ENCODE measurements at places on chromosomes 2 and 18.

GRCh38 chr2:175571078-175571653, 389.7 kb upstream of the ATP5MC3 start:
- no peak overlapping the region for H3K4me3 ChIP-seq
- H3K27ac ChIP-seq: no peak overlapping the region
- no peaks in the 10 kb centered on the region for H3K27me3 ChIP-seq

DNA sequence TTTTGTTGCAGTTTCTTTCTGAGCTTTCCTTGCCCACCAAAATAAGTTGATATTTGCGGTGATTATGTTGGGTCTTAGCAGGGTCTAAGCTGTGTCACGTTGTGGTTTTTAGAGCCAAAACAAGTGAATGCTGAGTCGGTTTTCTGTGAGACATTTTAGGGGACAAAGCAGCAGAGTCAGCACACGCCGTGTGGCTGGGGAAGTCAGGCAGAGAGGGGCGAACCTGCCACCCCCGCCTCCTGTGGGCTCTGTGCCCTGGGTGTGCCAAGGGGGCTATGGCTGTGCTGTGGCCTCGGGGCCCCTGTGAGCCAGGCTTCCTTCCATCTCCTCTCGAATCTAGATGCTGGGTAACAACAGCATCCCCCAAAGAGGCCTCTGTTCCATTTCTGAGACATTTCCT, 30.8 kb upstream of the TMEM87B start:
- no peak overlapping the region for H3K4me3 ChIP-seq
- no peak overlapping the region for H3K27ac ChIP-seq
- H3K4me1 ChIP-seq: no peaks in the 10 kb centered on the region
- DNase-seq: peak; percentile 65
- peaks cover 18% of the 10 kb centered on the region for H3K27me3 ChIP-seq

- no peak for DNase-seq
- no peaks in the 10 kb centered on the region for H3K36me3 ChIP-seq
- H3K27ac ChIP-seq: no peak overlapping the region
- no peaks in the 10 kb centered on the region for H3K4me1 ChIP-seq
- H3K27me3 ChIP-seq: no peaks in the 10 kb centered on the region
Measured at GRCh38 chr2:103809941-103810441, 1043.9 kb upstream of the POU3F3 start.

DNA sequence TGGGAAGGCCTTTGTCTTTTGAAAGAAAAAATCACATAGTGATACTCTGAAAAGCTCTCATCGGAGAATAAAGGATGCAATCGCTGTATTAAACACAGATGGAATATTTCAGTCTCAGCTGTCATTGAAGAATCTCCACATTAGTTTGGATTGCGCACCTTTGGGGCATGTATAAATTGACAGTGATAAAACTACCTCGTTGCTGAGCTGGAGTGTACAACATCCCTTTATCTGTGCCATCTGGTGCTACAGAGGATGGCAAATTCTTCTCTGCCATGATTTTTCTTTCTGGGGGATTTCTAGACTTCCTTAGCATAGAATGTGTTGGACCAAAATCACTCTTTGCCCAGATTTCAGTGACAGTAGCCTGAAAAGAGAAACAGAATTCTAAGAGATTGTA, 185.3 kb downstream of the PARD3B start:
- no peak overlapping the region for H3K27ac ChIP-seq
- no peaks in the 10 kb centered on the region for H3K27me3 ChIP-seq
- no peak overlapping the region for H3K4me3 ChIP-seq
- no peak for DNase-seq
- no peaks in the 10 kb centered on the region for H3K36me3 ChIP-seq

DNA sequence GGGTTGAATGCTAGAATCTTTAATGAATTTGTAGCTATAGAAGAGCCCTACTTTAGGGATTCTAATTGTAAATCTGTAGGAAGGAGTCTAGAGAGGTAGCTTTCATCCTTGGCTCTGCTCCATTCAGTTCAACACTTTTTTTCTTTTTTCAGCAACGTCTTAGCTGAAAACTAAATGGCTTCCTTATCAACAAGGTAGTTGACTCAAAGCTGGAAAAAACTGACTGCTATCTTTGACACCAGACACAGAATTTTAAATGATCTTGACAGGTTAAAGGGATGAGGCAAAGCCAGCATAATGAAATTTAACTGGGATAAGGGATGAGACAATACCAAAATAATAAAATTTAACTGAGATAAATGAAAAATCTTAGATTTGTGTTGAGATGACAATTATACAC, 54.9 kb downstream of the TMEFF2 start:
- no peaks in the 10 kb centered on the region for H3K36me3 ChIP-seq
- DNase-seq: no peak
- no peaks in the 10 kb centered on the region for H3K27me3 ChIP-seq
- no peaks in the 10 kb centered on the region for H3K4me1 ChIP-seq
- no peak overlapping the region for H3K4me3 ChIP-seq
- no peak overlapping the region for H3K27ac ChIP-seq

DNA sequence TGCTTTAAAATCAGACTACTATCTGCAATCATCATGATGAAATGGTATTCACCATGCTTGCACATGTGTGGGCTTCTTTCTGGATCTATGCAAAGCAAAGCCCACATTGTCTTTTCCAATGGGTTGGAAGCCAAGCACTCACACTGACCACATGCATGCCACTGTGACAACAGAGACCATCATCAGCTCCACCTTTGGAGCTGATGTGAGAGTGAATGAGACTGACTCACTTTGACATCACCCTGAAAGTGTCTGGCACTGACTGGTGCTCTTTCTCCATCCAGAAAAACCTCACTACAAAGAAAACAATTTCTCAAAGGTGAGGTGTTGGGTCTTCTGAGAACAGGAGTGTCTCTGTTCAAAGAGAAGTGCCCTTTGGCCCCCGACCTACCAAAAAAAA, 4.7 kb downstream of the MYO5B start:
- H3K4me1 ChIP-seq: no peaks in the 10 kb centered on the region
- no peak overlapping the region for H3K4me3 ChIP-seq
- no peak for DNase-seq
- no peaks in the 10 kb centered on the region for H3K36me3 ChIP-seq
- peaks cover 27% of the 10 kb centered on the region for H3K27me3 ChIP-seq

- H3K36me3 ChIP-seq: no peaks in the 10 kb centered on the region
- no peak for DNase-seq
- no peak overlapping the region for H3K27ac ChIP-seq
- H3K27me3 ChIP-seq: no peaks in the 10 kb centered on the region
Measured at GRCh38 chr2:76288146-76288545, 577.4 kb upstream of the GCFC2 start.

DNA sequence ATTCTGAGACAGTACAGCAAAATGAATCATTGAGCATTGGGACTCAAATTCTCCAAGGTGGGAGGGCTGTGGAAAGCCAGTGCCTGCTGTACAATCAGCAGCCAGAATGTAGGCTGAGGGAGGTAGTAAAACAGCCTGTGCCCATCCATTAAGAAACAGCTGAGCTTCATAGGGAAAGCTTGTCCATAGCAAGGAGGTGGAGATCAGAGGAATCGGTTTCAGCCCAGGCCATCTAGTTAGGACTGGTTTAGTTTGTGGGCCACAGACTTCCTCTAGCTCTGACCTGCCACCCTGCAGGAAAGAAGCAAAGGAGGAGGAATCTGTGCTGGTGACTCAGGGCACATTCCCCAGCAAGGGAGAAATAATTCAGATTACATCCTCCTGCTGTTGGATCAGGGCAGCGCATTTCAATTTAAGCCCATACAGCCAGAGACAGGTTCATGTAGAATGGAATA, 333.4 kb downstream of the SETBP1 start:
- peak overlapping the region; percentile 85 for H3K27ac ChIP-seq
- peak; percentile 90 for DNase-seq
- H3K36me3 ChIP-seq: no peaks in the 10 kb centered on the region
- no peaks in the 10 kb centered on the region for H3K27me3 ChIP-seq

DNA sequence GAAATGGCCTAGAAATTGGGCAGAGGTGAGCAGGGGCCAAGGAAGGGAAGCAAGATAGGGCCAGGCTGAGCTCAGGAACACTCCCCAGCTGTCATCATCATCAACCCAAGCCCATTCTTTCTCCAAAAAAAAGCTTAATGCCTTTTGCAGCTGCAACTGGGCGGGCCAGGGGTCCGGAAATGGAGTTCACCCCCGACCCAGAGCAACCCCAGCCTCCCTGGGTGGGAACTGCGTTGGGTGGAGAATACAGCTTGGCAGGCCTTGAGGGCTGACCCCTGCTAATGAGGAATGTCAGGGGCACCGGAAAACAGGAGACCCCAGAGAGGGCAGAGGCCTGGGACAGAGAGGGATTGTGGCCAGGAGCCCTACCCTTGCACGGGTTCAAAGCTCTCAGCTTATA, 64.8 kb downstream of the TNS1 start:
- no peaks in the 10 kb centered on the region for H3K27me3 ChIP-seq
- DNase-seq: peak; percentile 42
- H3K27ac ChIP-seq: peak overlapping the region; percentile 45

GRCh38 chr2:109545828-109546713, 67.7 kb downstream of the SEPTIN10 start:
- DNase-seq: peak; percentile 54
- H3K4me3 ChIP-seq: no peak overlapping the region
- no peak overlapping the region for H3K27ac ChIP-seq
- H3K27me3 ChIP-seq: no peaks in the 10 kb centered on the region

DNA sequence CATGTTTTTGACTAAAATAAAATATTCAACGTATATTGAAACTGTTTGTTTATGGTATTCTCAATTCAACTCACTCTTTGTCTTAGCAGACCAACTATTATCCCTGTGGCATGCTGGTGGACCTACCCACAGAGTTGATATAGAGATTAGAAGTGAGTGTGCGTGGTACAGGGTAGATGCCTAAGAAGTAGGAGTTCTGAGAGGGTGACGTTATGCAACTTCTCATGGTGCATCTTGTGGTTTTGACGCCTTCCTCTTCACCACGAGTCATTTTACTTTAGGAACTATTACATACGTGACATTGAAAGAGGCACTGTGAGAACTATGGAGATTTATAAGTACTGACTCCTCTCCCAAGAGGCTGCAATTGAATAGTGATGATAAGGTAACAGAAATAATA, 26.6 kb upstream of the NAPG start:
- DNase-seq: no peak
- H3K4me3 ChIP-seq: no peak overlapping the region
- H3K4me1 ChIP-seq: no peaks in the 10 kb centered on the region

GRCh38 chr2:194385376-194385775, 1271.7 kb upstream of the SLC39A10 start:
- no peaks in the 10 kb centered on the region for H3K36me3 ChIP-seq
- no peaks in the 10 kb centered on the region for H3K4me1 ChIP-seq
- no peak for DNase-seq

GRCh38 chr2:101329026-101329425, 20.5 kb upstream of the RNF149 start:
- no peak for DNase-seq
- H3K36me3 ChIP-seq: no peaks in the 10 kb centered on the region
- no peak overlapping the region for H3K27ac ChIP-seq
- H3K4me3 ChIP-seq: no peak overlapping the region
- no peaks in the 10 kb centered on the region for H3K27me3 ChIP-seq
- H3K4me1 ChIP-seq: no peaks in the 10 kb centered on the region

DNA sequence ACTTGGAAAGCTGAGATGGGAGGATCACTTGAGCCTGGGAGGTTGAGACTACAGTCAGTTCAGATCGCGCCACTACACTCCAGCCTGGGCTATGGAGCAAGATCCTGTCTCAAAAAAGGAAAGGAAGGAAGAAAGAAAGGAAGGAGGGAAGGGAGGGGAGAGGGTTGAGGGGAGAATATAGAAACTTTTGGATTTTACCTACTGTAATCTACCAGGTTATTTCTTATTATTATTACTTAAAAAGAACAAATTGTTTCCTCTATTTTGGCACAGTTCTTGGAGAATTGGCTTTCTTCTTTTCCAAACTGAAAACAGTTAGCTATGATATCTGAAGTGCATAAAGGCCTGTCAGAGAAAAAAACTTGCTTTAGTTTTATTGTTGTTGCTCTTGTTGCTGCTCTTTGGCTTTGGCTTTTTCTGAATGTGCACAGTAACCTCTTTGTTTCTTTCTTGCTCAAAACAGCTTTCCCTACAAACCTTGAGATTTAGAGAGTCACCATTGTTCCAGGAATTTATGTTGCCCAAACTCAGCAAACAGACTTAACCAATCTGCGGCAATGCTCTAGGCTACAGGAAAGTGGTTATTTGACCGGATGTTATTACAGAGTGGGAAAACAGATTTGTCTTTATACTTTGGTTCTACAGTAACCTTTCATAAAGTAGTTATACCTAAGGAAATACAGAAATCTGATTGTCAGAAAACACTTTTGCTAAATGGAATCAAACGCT, 214.9 kb downstream of the XIRP2 start:
- no peak overlapping the region for H3K4me3 ChIP-seq
- DNase-seq: no peak
- no peaks in the 10 kb centered on the region for H3K36me3 ChIP-seq
- no peaks in the 10 kb centered on the region for H3K4me1 ChIP-seq
- H3K27me3 ChIP-seq: no peaks in the 10 kb centered on the region

DNA sequence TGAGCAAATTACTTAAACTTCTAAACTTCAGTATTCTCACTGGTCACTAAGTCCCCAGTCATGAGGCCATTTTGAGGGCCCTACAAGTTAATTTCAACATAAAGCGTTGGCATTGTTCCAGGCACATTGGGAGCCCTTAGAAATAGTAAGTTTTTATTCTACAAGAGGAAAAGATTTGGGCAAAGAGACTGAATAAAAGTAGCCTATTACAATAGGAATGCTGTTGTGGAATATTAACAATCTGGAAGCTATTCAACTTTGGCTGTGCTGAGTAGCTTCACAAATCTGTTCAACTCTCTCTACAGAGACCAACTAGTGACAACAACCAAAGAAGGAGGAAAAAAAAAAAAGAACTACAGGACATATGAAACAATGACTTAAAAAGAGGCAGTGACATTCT, 1287.5 kb upstream of the NXPH2 start:
- DNase-seq: no peak
- H3K36me3 ChIP-seq: no peaks in the 10 kb centered on the region
- H3K4me1 ChIP-seq: no peaks in the 10 kb centered on the region

- H3K36me3 ChIP-seq: no peaks in the 10 kb centered on the region
- H3K4me1 ChIP-seq: peaks cover 20% of the 10 kb centered on the region
- no peak overlapping the region for H3K27ac ChIP-seq
- no peak for DNase-seq
Measured at GRCh38 chr2:225740086-225740485, 340.6 kb downstream of the NYAP2 start.

DNA sequence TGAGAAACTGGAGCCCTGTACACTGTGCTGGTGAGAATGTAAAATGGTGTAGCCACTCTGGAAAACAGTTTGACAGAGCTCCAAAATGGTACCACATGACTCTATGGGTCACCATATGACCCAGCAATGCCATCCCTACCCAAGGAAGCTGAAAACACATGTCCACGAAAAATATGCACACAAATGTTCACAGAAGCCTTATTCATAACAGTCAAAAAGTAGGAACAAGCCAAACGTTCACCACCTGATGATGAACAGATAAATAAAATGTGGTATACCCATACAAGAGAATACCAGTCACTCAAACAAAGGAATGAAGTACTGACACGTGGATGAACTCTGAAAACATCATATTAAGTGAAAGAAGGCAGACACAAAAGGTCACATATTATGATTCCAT, 4.6 kb downstream of the AFG3L2 start:
- peaks cover 11% of the 10 kb centered on the region for H3K36me3 ChIP-seq
- H3K27me3 ChIP-seq: no peaks in the 10 kb centered on the region
- no peak overlapping the region for H3K4me3 ChIP-seq
- peaks cover 17% of the 10 kb centered on the region for H3K4me1 ChIP-seq
- H3K27ac ChIP-seq: no peak overlapping the region

Measured in osteoblast (primary cell).